Tibial nerve (tissue), 4 donors: ENCODE measurements at places on chromosomes 12 and 14. TPM values are rescaled to one million over a fixed set of nuclear protein-coding genes. Genes with fewer than 3 reads are reported as not detected.

DNA sequence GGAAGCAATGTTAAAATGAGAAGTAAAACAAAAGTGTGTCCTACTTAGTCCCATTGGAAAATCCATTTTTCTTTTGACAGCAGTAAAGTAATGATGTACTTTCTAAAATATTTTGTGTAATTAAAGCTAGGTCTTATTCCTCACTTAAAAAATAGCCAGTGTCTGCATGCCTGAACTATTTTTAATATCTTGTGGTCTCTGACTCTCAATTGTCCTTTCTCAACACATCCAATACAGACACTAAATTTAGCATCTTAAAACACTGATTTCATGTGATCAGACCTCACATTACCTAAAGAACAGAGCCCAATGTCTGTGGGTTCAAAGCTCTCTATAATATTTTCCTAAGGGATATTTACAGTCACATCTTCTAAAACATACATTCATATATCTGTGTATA is 108.0 kb downstream of the DERA start:
- no peaks in the 10 kb centered on the region for H3K27me3 ChIP-seq
- H3K36me3 ChIP-seq, result no peaks in the 10 kb centered on the region
- DNase-seq, result no peak
- H3K4me3 ChIP-seq, result no peak overlapping the region

DNA sequence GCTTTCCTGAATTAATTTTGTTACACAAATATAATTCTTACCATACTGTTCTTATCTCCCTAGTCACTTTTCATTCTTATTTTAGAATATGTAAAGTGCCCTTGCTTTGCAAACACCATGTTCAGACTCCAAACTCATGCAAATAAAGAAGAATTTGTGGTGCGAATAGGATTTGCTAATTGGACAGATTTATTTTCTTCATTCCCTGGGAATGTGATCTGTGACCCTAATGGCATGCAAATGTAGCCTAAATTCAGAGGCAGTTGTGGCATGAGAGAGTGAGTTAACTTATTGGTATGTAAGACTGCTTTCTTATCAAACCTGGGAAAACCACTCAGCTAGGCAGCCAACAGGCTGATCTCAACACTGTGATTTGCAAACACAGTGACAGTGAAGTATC is 10.0 kb downstream of the CAPZA3 start:
- no peaks in the 10 kb centered on the region for H3K36me3 ChIP-seq
- no peaks in the 10 kb centered on the region for H3K27me3 ChIP-seq
- H3K4me1 ChIP-seq, result no peaks in the 10 kb centered on the region
- no peak overlapping the region for H3K4me3 ChIP-seq

DNA sequence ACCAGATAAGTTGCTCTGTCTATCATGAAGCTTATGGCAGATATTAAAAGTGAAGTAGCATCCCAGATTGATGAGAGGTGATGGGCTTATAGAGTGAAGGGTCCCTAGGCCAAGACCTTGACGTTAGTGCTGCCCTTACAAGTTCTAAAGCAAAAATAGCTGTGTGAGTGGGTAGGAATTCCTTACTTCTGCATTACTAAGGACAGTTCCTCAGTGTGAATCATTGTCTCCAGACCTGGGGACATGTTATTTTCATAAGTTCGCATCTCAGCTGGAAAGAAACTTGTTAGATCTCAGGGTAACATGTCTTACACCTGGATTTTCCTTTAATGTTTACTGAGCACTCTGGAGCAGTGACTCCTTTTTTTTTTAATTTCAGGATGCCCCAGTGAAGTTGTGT is 28.7 kb downstream of the MAPKAPK5 start:
- H3K36me3 ChIP-seq, result peaks cover 11% of the 10 kb centered on the region
- DNase-seq, result no peak
- no peaks in the 10 kb centered on the region for H3K4me1 ChIP-seq
- no peaks in the 10 kb centered on the region for H3K27me3 ChIP-seq
- H3K27ac ChIP-seq, result no peak overlapping the region
- H3K4me3 ChIP-seq, result no peak overlapping the region

DNA sequence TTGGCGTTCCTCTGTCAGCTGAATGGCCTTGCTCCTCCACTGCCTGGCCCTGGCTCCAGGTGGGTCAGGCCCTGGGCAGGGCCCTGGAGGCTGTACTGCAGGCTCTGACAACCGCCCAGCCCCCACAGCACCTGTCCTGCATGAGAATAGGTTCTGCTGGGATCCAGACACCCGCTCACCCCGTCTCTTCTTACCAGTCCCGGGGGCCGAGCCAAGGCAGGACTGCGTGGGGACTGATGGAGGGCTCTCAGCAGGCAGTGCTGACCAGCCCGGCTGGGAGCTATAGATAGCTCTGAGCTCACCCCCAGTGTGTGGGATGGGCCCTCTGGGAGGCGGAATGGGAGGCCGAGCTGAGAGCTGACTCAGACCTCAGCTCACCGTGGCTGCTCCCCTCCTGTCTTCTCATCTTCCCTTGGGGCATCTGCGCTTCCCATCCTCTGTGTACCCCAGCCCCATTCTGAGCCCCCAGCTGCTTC is 39.6 kb downstream of the TEAD4 start:
- DNase-seq, result no peak
- H3K27me3 ChIP-seq, result no peaks in the 10 kb centered on the region
- H3K4me1 ChIP-seq, result no peaks in the 10 kb centered on the region
- H3K4me3 ChIP-seq, result no peak overlapping the region
- H3K36me3 ChIP-seq, result no peaks in the 10 kb centered on the region
- H3K27ac ChIP-seq, result no peak overlapping the region

GRCh38 chr12:108119126-108119973 is 9.7 kb upstream of the WSCD2 start:
- H3K4me3 ChIP-seq, result no peak overlapping the region
- no peak for DNase-seq
- H3K36me3 ChIP-seq, result no peaks in the 10 kb centered on the region
- no peak overlapping the region for H3K27ac ChIP-seq

DNA sequence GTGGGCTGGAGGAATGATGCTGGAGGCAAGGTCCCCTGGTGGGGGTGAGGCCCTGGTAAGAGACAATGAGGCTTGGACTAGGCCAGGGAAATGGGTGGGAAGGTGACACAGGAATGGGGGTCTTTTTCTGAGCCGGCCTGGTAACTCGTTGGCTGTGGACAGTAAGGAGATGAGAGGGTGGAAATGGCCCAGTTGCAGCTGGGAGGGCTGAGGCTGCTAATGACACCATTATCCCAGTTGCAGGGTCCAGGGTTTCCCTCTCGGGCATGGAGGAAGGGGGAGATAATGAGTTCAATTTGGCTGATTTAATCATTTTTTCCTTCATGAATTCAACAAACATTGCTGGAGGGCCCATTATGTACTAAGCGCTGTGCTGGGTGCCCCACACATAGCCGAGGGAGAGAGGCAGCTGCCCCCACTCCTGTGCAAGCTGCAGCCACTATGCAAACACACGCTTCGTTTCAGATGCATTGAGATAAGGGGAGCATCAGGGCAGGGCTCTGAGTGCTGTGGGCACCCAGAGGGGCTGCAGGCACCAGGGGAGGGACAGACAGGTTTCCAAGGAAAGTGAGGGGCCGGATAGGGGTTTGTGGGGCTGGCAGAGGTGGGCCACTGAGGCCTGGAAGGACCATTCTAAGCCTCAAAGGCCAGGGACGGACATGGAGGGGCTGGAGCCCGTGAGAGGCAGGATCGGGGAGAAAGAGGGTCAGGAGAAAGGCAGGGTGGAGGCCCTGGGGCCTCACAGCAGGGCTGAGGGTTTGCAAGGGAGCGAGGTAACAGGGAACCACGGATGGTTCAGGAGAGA is 43.2 kb upstream of the MEG3 start:
- H3K27me3 ChIP-seq, result no peaks in the 10 kb centered on the region
- H3K36me3 ChIP-seq, result no peaks in the 10 kb centered on the region
- H3K27ac ChIP-seq, result no peak overlapping the region

DNA sequence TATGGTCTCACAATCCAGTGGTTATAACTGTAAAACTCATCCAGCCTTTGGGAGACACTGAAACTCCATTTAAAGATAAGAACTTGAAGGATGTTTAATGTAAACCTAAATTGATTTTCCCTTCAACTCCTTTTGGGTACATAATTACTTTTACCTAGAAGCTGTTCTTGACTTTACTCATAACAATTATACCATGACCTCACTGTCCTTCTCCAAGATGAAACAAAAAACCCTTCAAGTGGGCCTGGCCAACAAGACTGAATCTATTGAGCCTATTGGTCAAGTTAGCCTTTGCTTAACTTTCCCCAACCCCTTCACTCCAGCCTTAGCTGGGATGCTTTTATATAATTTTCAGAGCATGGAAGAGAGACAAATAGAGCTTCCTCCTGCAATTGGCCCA is 22.5 kb downstream of the PARP2 start:
- no peaks in the 10 kb centered on the region for H3K4me1 ChIP-seq
- H3K27me3 ChIP-seq, result no peaks in the 10 kb centered on the region
- peaks cover 93% of the 10 kb centered on the region for H3K36me3 ChIP-seq
- H3K27ac ChIP-seq, result no peak overlapping the region
- H3K4me3 ChIP-seq, result no peak overlapping the region
- DNase-seq, result no peak

- H3K27me3 ChIP-seq, result no peaks in the 10 kb centered on the region
- no peaks in the 10 kb centered on the region for H3K4me1 ChIP-seq
- no peak overlapping the region for H3K27ac ChIP-seq
- no peak for DNase-seq
These were observed 68.7 kb upstream of the STXBP6 start for GRCh38 chr14:25118671-25119070.

- no peak overlapping the region for H3K4me3 ChIP-seq
- no peak for DNase-seq
- no peaks in the 10 kb centered on the region for H3K4me1 ChIP-seq
These were observed 27.7 kb downstream of the KRT18 start for GRCh38 chr12:52976574-52977071.

- H3K27ac ChIP-seq, result no peak overlapping the region
- H3K4me1 ChIP-seq, result no peaks in the 10 kb centered on the region
- DNase-seq, result no peak
- no peak overlapping the region for H3K4me3 ChIP-seq
These were observed 206.4 kb downstream of the PIK3C2G start for GRCh38 chr12:18467620-18468245.

DNA sequence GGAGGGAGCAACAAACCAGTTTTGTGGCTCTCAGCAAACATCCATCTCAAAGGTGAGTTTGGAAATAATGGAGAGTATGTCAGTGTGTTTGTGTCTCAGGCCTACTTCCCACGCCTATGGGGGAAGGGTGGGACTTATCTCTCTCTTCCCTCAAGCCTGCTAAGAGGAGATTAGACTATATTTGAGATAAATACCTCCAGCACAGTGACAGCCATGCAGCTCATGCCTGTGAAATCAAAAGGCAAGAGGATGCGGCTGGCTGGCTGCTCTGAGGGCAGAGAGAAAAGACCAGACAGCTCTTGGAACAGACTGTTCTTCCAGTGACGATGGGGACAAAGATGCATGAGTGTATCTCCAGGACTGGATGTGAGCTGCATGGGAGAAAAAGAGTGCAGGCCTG is 14.7 kb upstream of the POC1B start:
- no peak for DNase-seq
- H3K27me3 ChIP-seq, result no peaks in the 10 kb centered on the region
- no peaks in the 10 kb centered on the region for H3K36me3 ChIP-seq
- H3K4me3 ChIP-seq, result no peak overlapping the region

DNA sequence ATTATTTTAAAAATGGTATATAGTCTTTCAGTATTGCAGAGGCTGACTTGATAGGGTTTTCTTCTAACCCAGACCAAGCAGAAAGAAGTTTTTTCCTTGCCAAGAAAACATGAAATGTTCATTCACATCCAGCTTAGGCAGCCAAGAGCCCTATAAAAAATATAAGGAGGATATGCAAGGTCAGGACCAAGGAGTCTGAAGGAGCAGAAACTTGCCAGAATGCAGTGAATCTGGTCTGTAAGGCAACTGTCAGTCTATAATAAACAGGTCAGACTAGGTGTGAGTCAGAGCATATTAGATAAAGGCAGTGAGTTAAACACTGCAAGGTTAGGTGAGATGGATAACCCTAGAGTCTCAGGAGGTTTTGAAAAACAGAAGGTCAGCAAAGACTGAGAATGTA is 645.5 kb downstream of the C12orf50 start:
- DNase-seq, result no peak
- H3K27ac ChIP-seq, result no peak overlapping the region
- H3K4me1 ChIP-seq, result no peaks in the 10 kb centered on the region
- no peaks in the 10 kb centered on the region for H3K36me3 ChIP-seq

DNA sequence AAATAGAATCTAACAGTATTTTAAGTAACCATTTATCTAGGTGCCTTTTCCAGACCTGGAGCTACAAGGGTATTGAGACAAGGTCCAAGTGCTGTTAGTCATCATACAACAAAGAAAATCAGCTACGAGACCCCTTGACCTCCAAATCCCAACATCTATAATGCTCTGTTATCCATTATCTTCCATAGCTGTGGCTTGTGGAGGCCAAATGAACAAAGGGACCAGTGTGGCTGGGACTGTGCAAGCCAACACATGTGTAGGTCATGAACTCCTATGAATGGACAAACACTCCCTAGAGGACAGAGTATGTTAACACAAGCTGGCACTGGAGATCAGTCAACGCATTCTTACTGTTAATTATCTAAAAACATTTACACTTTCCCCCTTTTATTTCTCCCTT is 374.5 kb downstream of the EMP1 start:
- no peaks in the 10 kb centered on the region for H3K27me3 ChIP-seq
- no peak overlapping the region for H3K4me3 ChIP-seq
- DNase-seq, result no peak
- H3K27ac ChIP-seq, result no peak overlapping the region

- no peaks in the 10 kb centered on the region for H3K27me3 ChIP-seq
- peaks cover 31% of the 10 kb centered on the region for H3K4me1 ChIP-seq
- DNase-seq, result no peak
These were observed 1.6 kb downstream of the INSM2 start for GRCh38 chr14:35535483-35536112.

The ZDHHC22 gene
- not detected for total RNA-seq

The ALDH2 gene
- 70.2 TPM for total RNA-seq

The RNASE7 gene
- not detected for total RNA-seq

The GPD1 gene
- 232 TPM for total RNA-seq

The OAS2 gene
- 6.6 TPM for total RNA-seq

The SDSL gene
- 1.9 TPM for total RNA-seq

The RND1 gene
- not detected for total RNA-seq

The BEST3 gene
- not detected for total RNA-seq

The RFX4 gene
- total RNA-seq, result not detected

The TEX22 gene
- 0.84 TPM for total RNA-seq
